Stimulated activated CD4-positive, alpha-beta T cell treated with anti-CD3 and anti-CD28 coated beads, TNF-alpha, amount 100 ng/mL, for 24 hours (primary cell): ENCODE measurements at places on chromosomes 5 and 9.

DNA sequence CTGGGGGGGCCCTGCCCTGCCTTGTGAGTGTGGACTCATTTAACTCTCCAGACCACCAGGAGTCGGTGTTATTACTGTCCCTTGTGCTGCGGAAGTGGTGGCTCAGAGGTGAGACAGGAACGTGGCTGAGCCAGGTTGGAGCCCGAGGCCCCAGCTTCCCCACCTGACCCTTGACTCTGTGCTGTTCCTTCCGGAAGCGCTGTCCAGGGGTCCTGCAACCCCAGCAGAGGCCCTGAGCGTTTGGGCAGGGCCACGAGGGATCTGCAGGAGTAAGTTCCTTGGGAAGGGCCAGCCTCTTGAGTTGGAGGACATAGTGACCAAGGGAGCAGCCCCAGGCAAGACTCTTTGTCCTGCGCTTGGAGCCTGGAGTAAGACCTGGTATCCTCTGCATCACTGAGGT, 99.6 kb downstream of the RXRA start:
- DNase-seq: no peak

DNA sequence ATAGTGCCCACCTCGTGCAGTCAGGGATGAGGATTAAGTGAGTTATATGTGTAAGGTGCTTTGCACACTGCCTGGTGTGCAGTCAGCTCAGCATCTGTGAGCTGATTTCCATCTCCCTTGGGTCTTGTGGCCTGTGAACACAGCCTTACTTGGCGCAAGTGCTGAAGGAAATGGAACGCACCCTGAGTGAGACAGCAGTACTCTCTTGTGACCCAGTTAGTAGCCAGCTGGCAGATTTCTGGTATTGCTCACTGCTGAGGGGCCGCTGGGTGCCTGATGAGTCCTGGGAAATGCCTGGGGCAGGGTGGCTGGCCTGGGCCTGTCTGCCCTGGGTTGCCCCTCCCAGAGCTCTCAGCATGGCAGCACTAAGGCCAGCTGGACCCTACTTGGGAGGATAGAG, 90.9 kb upstream of the BOD1 start:
- DNase-seq: no peak

DNA sequence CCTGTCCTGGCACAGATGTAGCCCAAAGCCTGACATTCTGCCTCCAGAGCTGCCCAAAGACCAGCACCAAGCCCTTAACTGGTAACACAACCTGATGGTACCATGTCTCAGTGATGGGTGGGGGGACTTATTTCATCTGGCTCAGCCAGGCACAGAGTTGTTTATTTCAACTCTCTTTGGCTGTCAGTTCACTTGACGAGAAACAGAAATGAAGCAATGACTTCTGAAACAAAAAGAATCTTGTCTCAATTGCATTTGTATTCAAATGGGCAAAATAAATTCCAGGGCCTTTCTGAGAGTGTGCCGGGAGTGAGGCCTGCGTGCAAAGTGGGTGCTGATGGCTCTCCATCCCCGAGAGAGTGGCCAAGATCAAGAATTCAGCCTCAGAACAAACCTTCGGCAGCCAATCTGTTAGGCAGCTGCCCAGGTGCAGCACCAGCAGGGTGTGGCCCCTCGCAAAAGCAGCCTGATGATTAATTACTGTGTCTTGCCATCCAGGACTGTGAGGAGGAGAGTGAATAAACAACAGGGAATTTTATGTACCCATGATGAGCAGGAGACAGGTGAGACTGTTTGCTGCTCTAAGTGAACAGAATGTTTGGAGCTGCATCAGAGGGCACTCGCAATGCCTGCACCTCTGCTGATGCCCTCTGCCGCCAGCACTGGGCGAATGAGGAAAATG, 238.0 kb downstream of the HSPA4 start:
- DNase-seq: no peak

DNA sequence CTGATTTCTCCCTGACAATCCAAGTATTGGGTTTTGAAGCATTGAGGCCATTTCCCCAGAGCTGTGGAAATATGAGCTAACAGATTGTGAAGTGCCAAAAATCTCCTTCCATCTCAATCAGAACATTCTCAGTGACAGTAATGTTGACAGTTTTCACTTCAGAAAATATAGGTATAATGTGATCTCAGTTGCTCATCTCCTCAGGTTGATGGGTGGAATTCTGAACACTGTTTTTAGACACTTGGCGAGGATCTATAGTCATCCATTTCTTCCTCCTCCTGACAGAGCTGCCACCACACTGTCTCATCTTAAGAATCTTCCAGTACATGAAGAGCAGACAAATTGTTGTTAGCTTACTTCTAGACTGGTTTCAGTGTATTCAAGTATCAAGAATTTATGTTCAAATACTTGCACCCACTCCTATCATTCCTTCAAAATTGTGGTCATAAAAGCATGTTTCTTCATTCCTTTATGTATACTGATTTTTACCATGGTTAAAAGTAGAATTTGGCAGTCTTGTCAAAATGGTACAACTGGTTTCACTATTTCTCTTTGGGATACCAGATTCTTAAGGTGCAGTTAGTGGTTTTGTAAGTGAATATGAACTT, 199.7 kb upstream of the TLE4 start:
- no peak for DNase-seq

DNA sequence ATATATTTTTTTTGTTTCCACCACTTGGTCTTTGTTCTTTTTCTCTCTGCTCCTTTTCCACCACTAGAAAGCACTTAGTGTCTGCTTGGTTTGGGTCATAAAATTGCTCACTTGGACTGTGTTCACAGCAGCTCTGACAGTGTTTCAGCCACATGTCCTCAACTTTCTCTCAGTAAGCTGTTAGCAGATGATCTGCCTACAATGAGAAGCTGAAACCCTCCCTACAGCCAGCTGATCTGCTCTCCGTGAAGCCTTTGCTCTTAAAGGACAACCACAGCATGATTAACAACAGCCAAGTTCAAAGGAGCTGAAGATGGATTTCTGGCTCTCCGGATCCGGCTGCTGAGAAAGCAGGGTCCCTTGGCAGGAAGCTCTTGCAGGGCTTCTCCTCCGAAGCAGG, 31.6 kb downstream of the PRLR start:
- no peak for DNase-seq

GRCh38 chr5:123441408-123441807, 18.2 kb upstream of the CEP120 start:
- DNase-seq: no peak

- DNase-seq: no peak
Observed at GRCh38 chr9:35717132-35717870, 14.7 kb downstream of the TLN1 start.
